ENCODE measurements at places on chromosomes 7 and 10.

DNA sequence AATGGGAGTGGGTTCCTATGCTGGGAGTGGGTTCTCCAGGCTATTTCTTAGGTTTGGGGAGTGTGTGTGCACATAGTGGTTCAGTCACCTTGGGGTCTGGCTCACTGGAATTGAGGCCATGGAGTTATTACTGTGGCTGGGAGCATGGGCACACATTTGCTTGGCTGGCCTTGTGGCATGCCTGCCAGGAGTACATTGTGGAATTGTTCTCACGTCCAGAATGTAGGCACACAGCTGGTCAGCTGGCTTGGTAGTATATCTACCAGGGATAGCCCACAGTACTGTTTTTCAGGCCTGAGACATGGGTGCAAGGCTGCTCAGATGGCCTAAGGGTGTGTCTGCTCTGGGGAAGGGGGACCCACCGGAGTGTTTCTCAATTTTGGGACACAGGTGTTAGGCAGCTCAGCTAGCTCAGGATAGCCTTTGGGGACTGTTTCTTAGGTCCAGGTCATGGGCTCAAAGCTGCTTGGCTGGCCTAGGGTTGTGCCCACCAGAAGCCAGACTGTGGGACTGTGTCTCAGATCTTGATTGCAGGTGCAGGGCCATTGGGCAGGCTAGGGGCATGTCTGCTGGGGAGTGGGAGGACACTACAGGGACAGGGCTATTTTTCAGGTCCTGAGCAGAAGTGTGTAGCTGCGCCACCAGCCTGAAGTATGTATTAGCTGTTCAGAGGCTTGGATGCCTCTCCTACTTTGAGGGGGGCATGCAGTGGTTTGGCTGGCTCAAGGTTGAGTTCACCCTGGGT, 50.6 kb downstream of the TMEM168 start:
- DNase-seq: no peak

DNA sequence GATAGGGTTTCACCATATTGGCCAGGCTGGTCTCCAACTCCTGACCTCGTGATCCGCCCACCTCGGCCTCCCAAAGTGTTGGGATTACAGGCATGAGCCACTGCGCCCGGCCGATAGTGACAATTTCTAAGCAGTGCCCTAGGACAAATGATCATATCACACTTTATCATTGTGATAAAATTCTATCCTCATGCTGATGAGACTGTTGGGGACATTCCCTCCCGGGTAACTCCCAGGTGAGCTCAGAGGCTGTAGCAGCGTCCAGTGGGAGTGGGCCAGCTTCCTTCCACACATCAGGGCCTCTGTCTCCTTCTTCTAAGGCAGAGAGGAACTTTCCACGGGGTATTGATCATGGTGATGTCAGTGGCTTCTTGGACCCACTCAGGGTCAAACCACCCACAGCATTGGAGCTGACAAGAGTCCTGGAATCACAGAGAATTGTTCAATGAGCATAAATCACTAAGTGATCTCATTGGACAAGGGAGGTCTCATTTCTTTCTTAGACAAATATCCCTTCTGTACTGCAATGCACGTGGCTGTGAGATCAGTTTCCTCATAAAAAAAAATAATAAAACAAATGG, 256.1 kb downstream of the KLF6 start:
- no peak for DNase-seq

DNA sequence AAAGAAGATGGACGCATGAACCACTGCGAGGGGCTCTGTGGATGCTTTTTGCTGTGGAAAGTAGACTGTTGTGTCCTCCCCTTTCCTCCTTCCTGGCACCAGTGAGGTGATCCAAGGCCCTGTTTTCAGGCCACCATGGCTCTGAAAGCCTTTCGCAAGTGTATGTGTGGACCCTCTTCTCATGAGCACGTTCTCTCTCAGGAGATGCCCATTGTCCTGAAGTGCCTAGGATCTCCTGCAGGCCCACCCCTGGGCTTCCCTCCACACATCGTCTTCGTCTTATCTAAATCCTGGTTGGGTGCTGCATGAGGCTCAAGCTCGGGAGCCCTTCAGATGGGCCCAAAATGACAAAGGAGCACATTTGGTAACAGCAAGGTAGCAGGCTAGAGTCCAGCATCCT, 188.2 kb downstream of the PTPN20 start:
- DNase-seq: no peak

DNA sequence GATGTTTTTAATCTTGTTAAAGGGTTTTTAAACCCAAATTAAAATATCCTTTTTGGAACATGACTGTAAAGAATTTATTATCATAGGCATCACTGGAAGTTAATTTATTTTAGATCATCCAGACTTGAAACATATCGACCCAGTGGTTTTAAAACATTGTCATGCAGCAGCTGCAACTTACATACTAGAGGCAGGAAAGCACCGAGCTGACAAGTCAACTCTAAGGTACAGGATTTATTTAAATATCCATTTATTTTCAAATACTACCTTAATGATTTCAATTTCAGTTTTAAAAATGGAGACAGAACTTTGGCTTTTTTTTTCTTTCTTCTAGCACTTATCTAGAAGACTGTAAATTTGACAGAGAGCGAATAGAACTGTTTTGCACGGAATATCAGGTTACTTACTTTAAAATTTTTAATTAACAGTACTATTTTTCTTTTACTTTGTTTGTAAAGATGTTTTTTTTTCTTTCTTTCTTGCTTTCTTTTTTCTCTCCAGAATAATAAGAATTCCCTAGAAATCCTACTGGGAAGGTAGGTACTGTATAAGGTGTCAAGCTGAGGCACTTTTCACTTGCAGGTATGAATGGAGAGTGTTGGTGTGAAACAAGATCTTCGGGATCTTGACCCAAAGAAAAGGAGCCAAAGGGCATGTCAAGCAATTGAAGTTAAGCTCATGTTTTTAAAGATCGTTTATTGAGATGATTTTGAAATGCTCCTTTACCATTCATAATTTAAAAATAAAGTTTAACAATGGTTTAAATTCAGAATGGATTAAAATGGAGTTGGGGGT, 1.8 kb downstream of the COMMD3 start:
- DNase-seq: no peak

GRCh38 chr10:88932539-88933256, 19.9 kb downstream of the ACTA2 start:
- peak; percentile 45 for DNase-seq

GRCh38 chr10:130141878-130142277, 5.7 kb downstream of the GLRX3 start:
- DNase-seq: no peak

DNA sequence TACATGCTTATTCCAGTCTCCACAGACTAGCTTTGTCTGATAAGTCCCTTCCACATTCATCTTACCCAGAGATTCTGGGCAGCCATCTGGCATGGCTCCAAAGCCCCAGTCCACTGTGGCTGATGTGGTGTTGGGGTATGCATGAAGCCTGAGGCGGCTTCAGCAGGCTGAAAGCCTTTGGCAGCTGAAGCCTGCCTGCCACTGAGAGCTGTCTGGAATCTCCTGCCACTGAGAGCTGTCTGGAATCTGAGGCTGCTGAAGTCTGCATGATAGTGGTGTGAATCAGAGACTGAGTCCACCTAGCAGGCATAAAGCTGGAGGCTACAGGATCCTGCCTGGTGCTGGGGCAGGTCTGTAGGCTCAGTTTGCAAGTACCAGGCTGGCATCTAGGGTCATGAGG, 87.1 kb downstream of the DYNC1I1 start:
- DNase-seq: no peak

DNA sequence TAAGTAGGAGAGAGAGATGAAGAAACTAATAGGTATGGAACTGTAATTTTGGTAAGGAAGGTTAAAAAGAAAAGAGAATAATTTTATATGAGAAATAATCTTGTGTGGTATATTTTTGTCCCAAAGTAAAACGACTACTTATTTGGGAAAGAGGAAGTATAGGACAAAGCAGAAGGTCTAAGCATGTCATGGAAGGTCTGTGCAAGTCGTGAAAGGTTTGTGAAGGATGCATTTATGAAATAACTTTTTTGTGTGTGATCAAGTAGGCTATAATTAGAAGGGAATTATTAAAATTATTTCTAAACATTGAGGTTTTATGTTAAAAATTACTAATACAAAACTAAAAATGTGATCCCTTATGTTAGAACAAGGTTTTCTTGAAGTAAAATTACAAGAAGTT, 63.3 kb downstream of the ZNF783 start:
- DNase-seq: no peak

DNA sequence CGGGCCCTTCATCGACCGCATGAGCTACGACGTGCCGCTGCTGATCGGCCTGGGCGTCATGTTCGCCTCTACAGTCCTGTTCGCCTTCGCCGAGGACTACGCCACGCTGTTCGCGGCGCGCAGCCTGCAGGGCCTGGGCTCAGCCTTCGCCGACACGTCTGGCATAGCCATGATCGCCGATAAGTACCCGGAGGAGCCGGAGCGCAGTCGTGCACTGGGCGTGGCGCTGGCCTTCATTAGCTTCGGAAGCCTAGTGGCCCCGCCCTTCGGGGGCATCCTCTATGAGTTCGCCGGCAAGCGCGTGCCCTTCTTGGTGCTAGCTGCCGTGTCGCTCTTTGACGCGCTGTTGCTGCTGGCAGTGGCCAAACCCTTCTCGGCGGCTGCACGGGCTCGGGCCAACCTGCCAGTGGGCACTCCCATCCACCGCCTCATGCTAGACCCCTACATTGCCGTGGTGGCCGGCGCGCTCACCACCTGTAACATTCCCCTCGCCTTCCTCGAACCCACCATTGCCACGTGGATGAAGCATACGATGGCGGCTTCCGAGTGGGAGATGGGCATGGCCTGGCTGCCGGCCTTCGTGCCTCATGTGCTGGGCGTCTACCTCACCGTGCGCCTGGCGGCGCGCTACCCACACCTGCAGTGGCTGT, 1.2 kb downstream of the SLC18A3 start:
- peak; percentile 44 for DNase-seq

DNA sequence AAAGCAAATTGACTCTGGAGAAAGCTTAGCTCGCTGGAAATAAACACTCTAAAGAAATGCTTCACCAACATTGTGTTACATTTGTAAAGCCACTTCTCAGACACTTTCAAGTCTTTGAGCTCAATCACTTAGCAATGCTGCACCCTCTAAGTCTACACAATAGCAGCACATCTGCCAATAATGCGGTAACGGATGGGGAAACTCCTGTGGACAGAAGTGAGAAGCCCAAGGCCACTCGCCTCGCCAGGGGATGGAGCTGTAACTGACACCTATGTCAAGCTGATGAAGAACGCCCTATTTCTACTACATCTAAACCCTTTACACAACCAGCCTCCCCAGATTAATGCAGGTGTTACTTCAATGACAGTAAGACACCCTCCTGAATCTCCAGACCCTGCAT, 167.7 kb downstream of the SFMBT2 start:
- no peak for DNase-seq

DNA sequence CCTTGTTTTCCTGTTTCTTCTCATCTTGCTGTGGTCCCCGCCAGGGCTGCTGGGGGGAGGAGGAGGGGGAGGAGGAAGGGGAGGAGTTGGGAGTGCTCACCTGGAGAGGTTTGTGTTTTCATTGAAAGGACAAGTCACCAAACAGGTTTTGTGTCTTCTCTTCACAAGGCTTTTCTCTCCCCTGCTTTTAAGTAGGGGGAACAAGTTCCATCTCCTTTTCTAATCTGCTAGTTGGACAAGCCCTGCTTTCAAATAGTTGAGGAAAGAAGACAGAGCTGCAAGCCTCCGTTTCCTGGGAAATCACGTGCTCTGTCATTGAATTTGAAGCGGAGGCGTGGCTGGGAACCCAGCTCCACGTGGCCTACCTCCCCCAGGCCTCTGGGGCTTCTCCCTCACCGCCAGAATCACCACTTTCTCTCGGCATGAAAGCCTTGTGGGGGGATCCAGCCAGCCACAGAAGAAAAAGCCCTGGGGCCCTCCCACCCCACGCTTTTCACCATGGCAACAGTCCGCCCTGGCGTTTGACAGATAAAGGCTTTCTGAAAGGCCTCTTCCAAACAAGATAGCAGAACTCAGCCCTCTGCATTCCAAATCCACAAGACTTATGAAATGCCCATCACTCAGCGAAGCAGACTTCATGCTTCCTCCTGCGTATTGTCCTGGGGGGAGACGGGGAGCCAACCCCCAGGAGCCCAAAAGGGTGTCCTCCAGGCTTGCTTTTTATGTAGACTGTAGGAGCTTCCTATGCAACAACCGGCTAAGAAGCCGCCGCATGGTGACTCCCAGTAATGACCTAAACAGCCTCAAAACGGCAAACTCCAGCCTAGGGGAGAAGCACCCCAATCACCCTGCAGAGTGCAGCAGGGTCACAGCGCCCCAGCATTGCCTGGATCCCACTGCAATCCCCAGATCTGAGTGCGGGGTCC, 51.7 kb downstream of the PROSER2 start:
- peak; percentile 63 for DNase-seq

DNA sequence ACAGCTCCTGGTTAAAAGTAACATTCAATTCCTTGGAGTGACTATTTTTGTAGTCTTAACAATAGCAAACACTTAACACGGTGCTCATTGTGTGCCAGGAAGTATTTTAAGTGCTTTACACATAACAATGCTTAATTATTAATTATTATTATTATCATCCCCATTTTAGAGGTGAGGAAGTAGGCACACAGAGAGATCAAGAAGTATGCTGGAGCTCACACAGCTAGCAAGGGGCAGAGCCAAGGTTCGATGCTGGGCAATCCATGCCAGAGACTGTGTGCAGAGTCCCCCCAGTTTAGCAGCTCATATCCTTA, 48.2 kb upstream of the SMNDC1 start:
- DNase-seq: no peak

DNA sequence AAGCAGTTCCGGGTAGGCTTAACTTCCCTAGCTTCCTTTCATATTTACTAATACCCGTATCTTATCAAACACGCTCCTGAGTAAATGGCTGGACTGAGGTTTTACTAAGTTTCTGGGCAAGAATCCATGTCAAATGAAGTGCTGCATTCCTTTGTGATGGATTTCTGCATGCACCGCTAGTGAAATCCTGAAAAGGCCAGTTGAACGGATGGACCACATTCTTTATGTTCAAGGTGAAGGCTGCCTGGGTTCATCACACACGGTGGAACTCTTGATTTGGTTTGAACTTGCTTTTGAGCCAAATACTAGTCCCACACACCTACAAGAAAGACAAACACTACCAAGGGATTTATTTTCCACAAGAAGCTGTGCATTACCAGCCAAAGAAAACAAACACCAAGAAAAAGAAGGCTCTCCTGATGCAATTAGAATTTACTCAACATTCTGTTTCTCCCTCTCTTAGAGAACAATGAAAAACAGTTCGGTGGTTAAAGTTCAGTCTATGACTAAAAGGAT, 255.0 kb upstream of the SEMA3C start:
- DNase-seq: no peak
